ENCODE measurements at places on chromosomes 7 and 10.

DNA sequence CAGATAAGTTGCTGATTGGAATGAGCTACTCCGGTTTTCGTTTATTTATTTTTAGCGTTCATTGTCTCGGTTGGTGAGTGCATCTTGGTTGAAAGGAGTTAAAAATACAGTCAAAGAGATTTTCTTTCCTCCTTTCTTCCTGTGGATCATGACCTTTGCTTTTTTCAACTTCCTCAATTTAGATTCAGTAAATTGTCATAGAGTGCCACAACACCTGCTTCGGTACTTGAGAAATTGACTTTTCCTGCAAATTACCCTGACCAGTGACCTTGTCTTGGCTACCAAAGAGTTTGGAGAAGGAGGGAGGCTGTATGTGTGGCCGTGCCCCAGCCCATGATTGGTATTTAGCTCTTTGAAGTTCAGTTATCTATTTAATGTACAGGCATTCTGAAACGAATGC is 128.7 kb downstream of the FAM204A start:
- DNase-seq: no peak

- peak; percentile 50 for DNase-seq
Observed at GRCh38 chr10:89022734-89023133, 32.1 kb downstream of the FAS start.

DNA sequence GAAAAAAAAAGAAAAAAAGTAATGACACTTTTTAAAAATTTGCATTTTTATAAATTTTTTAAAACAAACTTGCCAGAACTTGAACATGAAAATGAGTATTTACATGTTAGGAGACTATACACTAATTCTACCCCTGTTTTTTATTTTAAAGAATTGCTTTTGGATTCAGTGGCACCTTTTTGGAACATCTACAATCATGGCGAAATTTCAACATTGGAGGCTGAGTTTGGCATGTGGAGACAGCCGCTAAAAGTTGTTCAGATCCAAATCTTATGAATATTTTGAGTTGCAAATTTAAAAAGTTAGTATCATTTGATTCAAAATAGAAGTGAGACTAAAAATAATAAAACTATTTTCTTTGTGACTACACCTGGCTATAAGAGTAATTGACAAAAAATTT is 804.2 kb downstream of the MAGI2 start:
- DNase-seq: no peak

GRCh38 chr10:72692994-72693781 is 1.2 kb downstream of the MCU start:
- no peak for DNase-seq

DNA sequence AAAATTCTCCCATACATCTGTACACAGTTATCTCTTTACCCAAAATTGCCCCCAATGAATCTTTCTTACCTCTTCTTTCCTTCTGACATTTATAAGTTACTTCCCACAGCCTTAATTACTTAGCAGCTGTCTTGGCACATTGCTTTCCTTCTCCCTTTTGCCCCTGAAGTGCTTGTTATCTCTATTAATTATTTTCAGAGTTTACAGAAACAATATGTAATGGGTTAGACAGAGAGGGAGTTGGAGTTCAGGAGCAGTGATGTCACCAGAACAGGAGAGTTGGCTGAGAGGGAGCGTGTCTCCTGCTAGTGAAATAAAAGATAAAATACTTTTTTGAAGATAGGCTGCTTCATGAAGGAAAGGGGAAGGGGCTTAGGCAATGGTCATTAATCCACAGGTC is 57.4 kb downstream of the ITGB8 start:
- no peak for DNase-seq

GRCh38 chr7:36945612-36946400 is 221.5 kb upstream of the AOAH start:
- DNase-seq: no peak

Data from retinal pigment epithelial cell (primary cell).